Chondrocyte (in vitro differentiated cells): ENCODE measurements at places on chromosomes 3 and 15. TPM values are rescaled to one million over a fixed set of nuclear protein-coding genes. Genes with fewer than 3 reads are reported as not detected.

- H3K4me3 ChIP-seq, result no peak overlapping the region
- H3K4me1 ChIP-seq, result peaks cover 21% of the 10 kb centered on the region
- H3K27ac ChIP-seq, result no peak overlapping the region
- H3K27me3 ChIP-seq, result peaks cover 59% of the 10 kb centered on the region
- no peak for DNase-seq
Observed at GRCh38 chr3:26625187-26625586, 2.6 kb downstream of the LRRC3B start.

DNA sequence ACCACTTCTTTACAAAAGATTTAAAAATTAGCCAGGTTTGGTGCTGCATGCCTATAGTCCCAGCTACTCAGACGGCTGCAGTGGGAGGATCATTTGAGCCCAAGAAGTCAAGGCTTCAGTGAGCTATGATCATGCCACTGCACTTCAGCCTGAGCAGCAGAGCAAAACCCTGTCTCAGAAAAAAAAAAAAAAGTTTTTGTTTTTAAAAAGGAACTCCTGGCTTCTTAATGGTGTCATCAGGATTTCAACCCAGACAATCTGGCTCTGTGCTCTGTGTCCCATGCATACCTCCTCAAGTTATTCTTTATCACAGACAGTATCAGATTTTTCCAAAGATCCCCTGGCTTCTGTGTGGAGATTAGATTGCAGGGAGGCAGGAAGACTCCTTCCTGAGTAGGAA, 64.2 kb upstream of the IL12A start:
- peaks cover 61% of the 10 kb centered on the region for H3K4me1 ChIP-seq
- H3K27ac ChIP-seq, result no peak overlapping the region
- no peaks in the 10 kb centered on the region for H3K27me3 ChIP-seq
- no peak overlapping the region for H3K4me3 ChIP-seq

GOLGA6L4 gene
- 3.4 to 6.8 TPM (median 6.2 TPM) in 3 replicates for total RNA-seq

DNA sequence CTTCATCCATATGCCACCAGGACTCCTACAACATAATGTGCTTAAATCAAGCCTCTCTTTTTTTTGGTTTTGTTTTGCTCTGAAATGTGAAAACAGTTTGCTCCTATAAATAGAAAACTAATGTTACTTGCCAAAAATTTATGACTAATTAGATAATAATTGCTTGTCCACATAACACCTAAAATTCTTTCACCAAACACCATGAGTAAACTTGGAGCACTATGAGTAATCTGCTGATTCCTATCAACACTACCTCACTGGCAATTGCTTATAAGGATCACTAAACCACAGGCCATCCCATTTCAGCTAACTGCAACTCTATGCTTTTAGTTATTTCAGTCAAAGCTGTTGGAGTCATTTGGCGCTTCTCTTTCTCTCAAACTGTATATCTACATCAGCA, 252.7 kb downstream of the EPHA3 start:
- no peak overlapping the region for H3K4me3 ChIP-seq
- H3K27ac ChIP-seq, result no peak overlapping the region
- no peaks in the 10 kb centered on the region for H3K27me3 ChIP-seq
- H3K36me3 ChIP-seq, result no peaks in the 10 kb centered on the region

DNA sequence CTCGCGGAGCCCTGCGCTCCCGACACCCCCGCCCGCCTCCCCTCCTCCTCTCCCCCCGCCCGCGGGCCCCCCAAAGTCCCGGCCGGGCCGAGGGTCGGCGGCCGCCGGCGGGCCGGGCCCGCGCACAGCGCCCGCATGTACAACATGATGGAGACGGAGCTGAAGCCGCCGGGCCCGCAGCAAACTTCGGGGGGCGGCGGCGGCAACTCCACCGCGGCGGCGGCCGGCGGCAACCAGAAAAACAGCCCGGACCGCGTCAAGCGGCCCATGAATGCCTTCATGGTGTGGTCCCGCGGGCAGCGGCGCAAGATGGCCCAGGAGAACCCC, 464 bp downstream of the SOX2 start:
- H3K27ac ChIP-seq, result peak overlapping the region; percentile 51
- no peak for DNase-seq
- peaks cover 56% of the 10 kb centered on the region for H3K27me3 ChIP-seq
- H3K36me3 ChIP-seq, result no peaks in the 10 kb centered on the region
- H3K4me3 ChIP-seq, result peak overlapping the region; percentile 76

DNA sequence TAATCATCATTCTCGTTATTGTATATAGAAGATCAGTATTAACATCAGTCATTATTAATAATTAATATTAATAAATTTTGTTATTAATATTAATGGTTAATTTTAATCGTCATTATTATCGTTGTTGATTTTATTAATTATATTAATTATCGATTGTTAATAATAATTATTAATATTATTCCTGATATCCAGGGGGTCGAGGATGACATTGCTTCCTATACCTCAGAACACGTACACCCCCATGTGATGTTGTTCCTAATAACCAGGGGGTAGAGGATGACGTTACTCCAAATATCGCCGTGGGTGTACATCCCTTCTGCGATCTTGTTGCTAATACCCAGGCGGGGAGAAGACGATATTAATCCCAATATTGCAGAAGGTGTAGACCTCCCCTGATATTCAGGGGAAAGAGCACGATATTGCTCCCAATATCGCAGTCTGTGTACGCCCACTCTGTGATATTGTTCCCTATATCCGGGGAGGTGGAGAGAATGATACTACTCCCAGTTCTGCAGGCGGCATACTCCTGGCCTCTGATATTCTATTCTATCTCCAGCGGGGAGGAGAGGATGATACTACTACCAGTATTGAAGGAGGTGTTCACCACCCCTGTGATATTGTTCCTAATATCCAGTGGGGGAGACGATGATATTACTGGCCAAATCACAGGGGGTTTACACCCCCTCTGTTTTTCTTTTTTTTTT, 22.3 kb upstream of the BMF start:
- H3K27ac ChIP-seq, result no peak overlapping the region
- no peaks in the 10 kb centered on the region for H3K36me3 ChIP-seq
- no peaks in the 10 kb centered on the region for H3K4me1 ChIP-seq
- no peak overlapping the region for H3K4me3 ChIP-seq

- no peaks in the 10 kb centered on the region for H3K36me3 ChIP-seq
- DNase-seq, result no peak
- peaks cover 50% of the 10 kb centered on the region for H3K4me1 ChIP-seq
Observed at GRCh38 chr3:45991341-45991740, 4.3 kb downstream of the FYCO1 start.

ARHGAP11A gene
- 14.5 to 16.3 TPM (median 14.7 TPM) in 3 replicates for total RNA-seq

GRCh38 chr15:67945951-67946700, 106.3 kb upstream of the RNU6-1 start:
- H3K27ac ChIP-seq, result peak overlapping the region; percentile 78
- H3K4me1 ChIP-seq, result peaks cover 58% of the 10 kb centered on the region
- no peak for DNase-seq
- H3K36me3 ChIP-seq, result no peaks in the 10 kb centered on the region
- no peaks in the 10 kb centered on the region for H3K27me3 ChIP-seq
- H3K4me3 ChIP-seq, result no peak overlapping the region

PRR20G gene
- total RNA-seq, result not detected in 3 replicates

DNA sequence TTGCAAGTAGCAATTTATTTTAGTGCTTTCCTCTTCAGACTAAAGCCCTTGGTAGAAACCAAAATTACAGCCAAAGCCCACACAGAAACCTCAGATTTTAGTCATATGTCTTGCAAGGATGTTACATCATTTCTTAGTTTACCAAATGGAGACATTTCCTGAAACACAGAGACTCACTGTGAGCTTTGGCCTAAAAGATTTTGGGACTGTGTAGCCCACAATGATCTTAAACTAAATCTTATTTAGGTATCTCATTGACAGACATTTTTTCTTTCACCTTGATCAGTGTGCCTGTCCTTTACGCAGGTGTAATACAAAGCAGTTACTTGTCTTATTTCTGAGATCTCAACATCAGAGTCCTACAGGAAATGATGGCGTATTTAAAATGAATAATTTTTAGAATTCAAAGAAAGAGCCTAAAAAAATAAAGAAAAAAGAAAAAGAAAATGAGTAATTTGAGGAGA, 27.8 kb upstream of the AP4E1 start:
- H3K4me1 ChIP-seq, result peaks cover 61% of the 10 kb centered on the region
- H3K27me3 ChIP-seq, result no peaks in the 10 kb centered on the region
- no peak overlapping the region for H3K4me3 ChIP-seq
- DNase-seq, result no peak

GRCh38 chr3:166283840-166284239, 446.6 kb upstream of the BCHE start:
- no peaks in the 10 kb centered on the region for H3K4me1 ChIP-seq
- H3K36me3 ChIP-seq, result no peaks in the 10 kb centered on the region
- H3K4me3 ChIP-seq, result no peak overlapping the region
- H3K27me3 ChIP-seq, result peaks cover 29% of the 10 kb centered on the region
- no peak for DNase-seq
- H3K27ac ChIP-seq, result no peak overlapping the region

RBMS3 gene
- total RNA-seq, result 46.7 to 82.6 TPM (median 47.6 TPM) in 3 replicates

GRCh38 chr3:185207931-185208746, 45.7 kb downstream of the EHHADH start:
- no peaks in the 10 kb centered on the region for H3K36me3 ChIP-seq
- no peak overlapping the region for H3K4me3 ChIP-seq
- H3K27me3 ChIP-seq, result no peaks in the 10 kb centered on the region
- H3K4me1 ChIP-seq, result no peaks in the 10 kb centered on the region
- no peak for DNase-seq

DNA sequence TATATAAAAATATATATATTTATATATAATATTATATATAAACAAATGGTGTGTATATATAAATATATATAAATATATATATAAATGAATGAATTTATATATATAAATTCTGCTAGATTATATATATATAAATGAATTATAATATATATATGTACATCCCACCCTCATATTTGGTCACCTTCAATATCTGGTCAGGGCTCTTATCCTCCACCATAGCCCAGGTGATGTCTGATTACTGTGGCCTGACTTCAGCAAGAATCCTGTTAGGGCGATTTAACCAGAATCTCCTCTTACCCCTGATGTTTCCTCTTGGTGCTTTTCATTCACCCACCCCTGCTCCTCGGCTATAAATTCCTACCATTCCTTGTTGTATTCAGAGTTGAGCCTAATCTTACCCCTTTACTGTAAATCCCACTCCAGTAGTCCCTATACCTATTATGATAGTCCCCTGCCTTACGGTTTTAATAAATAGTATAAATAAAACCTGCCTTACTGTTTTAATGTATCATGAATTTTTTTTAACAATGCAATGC, 439.6 kb downstream of the PLOD2 start:
- no peak for DNase-seq
- H3K4me1 ChIP-seq, result peaks cover 5% of the 10 kb centered on the region
- no peak overlapping the region for H3K4me3 ChIP-seq
- H3K27ac ChIP-seq, result no peak overlapping the region
- H3K27me3 ChIP-seq, result no peaks in the 10 kb centered on the region

DNA sequence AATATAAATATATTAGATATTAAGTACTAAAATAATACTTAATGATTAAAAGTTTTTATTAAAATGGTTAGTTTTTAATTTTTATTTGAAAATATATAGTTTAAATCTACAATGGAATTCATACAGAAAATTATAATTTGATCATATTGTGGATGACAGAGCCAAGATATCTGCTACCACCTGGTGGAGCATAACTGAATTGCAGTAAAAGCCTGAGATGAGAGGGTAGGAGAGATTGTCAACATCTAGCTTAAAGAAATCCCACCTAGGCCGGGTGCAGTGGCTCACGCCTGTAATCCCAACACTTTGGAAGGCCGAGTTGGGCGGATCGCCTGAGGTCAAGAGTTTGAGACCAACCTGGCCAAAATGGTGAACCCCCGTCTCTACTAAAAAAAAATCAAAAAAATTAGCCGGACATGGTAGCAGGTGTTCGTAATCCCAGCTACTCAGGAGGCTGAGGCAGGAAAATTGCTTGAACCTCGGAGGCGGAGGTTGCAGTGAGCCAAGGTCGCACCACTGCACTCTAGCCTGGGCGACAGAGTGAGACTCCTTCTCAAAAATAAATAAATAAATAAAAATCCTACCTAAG, 25.1 kb upstream of the CSTA start:
- H3K4me1 ChIP-seq, result no peaks in the 10 kb centered on the region
- no peak for DNase-seq
- no peaks in the 10 kb centered on the region for H3K36me3 ChIP-seq
- no peak overlapping the region for H3K4me3 ChIP-seq
- H3K27me3 ChIP-seq, result peaks cover 6% of the 10 kb centered on the region

GOLGA8Q gene
- 1.0 to 3.2 TPM in 2 of 3 replicates, not detected in the other for total RNA-seq

GRCh38 chr15:75211436-75212199, 9.9 kb downstream of the C15orf39 start:
- H3K4me1 ChIP-seq, result peaks cover 2% of the 10 kb centered on the region
- H3K36me3 ChIP-seq, result peaks cover 22% of the 10 kb centered on the region
- H3K4me3 ChIP-seq, result no peak overlapping the region
- H3K27ac ChIP-seq, result no peak overlapping the region
- DNase-seq, result no peak
- no peaks in the 10 kb centered on the region for H3K27me3 ChIP-seq

- H3K27ac ChIP-seq, result no peak overlapping the region
- no peak for DNase-seq
- peaks cover 9% of the 10 kb centered on the region for H3K4me1 ChIP-seq
- no peak overlapping the region for H3K4me3 ChIP-seq
Observed at GRCh38 chr3:134802428-134803050, 7.5 kb downstream of the EPHB1 start.

DNA sequence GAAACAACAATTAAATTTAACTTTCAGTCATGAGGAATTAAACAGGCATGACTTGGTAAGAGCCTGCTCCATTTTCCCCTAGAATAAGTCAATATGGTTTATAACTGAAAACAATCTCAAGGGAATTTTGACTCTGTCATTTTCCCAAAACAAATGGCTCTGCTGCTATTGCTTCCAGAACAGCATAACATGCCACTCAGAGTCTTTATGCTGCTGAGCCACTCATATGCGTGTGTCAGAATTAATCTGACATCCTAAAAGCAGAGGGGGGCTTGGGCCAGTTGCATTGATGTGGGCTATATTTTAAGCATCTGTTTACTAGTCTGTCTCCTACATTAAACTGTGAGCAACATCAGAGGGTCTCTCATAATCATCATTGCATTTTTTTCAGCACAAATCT, 111.1 kb upstream of the ABI3BP start:
- DNase-seq, result no peak
- peaks cover 3% of the 10 kb centered on the region for H3K27me3 ChIP-seq
- no peak overlapping the region for H3K27ac ChIP-seq
- peaks cover under 1% of the 10 kb centered on the region for H3K36me3 ChIP-seq

GRCh38 chr3:50238549-50239026, 2.6 kb downstream of the GNAI2 start:
- peaks cover 47% of the 10 kb centered on the region for H3K4me1 ChIP-seq
- peak overlapping the region; percentile 98 for H3K4me3 ChIP-seq
- H3K27ac ChIP-seq, result peak overlapping the region; percentile 95

GRK7 gene
- not detected in 3 replicates for total RNA-seq
